ENCODE measurements at places on chromosomes 13 and 19.
A peak's percentile ranks its signal among the peaks of the same experiment; 100 is the strongest.

GRCh38 chr19:13588957-13589833 lies 82.9 kb upstream of the CACNA1A start:
- DNase-seq: peak; percentile 13

DNA sequence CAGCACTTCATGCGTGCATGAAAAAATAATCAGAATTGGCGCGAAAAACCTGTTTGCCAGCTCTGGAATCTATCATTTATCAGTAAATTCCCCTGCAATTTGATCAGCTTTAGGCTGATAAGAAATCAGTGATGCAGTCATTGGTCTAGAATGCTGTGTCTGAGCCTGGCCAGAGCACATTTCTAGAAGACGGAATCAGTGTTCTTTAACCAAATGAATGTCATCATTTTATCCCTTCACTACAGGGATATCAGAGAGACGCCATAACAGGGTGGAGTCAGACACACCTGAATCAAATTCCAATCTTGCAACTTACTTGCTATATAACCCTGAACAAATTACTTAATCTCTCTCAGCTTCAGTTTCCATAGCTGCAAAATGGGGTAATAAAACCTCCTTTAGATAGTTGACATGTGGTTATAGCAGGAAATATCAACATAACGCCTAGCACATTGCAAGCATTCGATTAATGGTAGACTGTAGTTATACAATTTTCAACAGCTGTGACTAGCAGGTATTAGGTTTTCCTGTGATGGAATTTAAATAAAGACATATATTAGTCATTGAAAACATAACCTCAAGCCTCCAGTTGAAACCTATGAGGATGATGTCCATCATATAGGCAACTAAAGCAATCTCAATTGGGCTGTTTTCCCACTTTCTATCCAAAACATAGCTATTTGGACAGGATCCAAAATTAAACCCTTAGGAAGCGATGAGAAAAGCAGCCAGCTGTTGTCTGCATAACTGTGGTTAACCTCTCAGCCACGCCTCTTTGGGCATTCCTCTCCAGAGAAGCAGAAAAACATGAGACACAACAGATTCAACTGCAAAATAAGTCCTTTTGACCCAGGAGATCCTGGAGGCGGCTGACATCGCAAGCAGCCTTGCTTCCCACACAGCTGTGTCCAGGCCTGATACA lies 51.6 kb upstream of the UBL3 start:
- peak; percentile 99 for DNase-seq

DNA sequence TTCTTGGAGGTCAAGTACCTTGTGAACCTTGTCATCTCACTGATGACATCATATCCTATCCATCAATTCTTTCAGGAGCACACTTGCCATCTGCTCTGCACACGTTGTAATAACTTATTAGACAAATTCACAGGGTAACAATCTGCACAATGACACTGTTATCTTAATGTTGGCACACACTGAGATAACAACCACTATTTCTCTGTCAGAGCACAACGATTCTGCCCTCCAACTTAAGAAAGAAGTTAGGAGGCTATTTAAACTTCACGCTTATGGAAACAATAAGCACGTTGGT lies 351.3 kb downstream of the DACH1 start:
- DNase-seq: no peak

GRCh38 chr13:31073859-31074718 lies 87.6 kb downstream of the HSPH1 start:
- peak; percentile 68 for DNase-seq

DNA sequence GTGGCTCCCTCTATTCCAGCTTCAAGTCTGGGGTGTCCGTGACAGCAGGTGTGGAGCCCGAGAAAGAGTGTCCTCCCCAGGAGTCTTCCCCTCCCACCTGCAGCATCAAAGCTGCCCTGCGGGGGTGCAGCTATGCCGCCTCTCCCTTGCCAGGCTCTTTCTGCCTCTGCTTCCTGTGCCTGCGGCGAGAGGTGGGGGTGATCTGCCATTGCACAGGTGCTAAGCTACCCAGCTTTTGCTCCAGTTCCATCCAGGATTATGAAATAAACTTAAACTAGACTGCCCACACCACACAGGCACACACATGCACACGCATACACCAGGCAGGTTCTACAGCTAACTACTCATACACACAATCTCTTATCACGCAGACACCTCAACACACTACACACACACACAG lies 104.7 kb upstream of the CLDN10 start:
- no peak for DNase-seq

DNA sequence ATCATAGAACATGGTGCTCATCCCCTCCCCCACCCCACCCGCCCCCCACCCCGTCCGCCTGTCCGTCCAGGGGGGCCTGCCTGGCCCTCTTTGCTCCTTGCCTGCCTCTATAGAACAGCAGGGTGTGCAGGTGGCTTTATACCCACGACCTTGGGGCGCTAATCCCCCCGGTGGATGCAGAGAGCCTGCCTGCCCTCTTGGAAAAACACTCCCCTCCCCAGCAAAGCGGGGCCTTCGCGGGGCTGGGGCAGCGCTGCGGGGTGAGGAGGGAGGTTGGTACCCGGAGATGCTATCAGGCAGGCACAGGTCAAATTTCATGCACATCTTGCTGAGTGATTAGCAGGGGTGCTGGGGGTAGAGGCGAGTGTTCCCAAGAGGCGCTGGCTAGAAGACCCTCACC lies 21.9 kb downstream of the RFX1 start:
- no peak for DNase-seq

GRCh38 chr13:89150362-89150761 lies 1479.2 kb downstream of the SLITRK5 start:
- DNase-seq: peak; percentile 93

- DNase-seq: peak; percentile 20
Observed at GRCh38 chr19:47813304-47813994, 8.3 kb upstream of the CRX start.

DNA sequence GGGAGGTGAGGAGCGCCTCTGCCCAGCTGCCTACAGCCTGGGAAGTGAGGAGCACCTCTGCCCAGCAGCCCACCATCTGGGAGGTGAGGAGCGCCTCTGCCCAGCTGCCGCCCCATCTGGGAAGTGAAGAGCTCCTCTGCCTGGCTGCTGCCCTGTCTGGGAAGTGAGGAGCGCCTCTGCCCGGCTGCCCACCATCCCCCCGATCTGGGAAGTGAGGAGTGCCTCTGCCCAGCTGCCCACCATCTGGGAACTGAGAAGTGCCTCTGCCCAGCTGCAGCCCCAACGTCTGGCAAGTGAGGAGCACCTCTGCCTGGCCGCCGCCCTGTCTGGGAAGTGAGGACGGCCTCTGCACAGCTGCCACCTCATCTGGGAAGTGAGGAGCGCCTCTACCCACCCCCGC lies 64.3 kb downstream of the ZNF708 start:
- no peak for DNase-seq

DNA sequence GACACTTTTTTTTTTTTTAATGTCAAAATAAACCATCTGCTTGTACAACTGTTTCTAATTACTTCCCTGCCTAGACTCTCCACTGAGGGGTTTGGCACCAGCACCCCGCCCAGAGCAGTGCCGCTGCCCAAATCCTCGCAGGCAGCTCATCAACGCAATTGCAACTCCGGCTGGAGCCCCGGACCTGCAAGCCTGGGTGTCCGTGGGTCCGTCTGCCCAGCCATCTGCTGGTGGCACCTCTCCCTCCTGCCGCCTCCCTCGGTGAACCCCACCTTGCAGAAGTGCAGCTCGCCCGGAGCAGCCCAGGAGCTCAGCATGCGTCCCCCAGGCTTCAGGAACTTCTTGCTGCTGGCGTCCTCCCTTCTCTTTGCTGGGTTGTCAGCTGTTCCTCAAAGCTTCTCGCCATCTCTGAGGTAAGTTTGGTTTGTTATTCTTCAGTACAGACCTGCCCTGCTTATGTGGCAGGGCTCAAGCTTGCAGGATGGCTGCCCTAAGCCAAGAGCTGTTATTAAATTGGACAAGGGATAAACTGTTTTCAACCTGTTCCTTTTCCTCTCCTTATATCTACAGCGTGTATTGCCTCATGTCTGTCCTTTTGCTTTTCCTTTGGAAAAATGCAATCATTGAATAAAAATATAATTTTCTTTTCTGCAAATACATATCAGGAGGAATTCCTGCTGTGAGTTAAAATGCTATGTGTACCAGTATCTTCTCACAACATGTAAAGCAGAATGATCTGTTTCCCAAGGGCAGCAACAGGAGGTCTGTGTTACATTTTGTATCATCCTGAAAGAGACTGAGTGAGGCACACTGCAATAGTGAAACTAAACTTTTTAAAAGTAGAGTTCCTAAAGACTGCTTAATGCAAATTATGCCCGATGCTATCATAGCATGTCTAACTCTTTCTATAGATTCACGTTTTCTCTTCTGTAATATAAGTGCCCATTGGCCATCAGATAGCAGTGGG lies at the start of gene ITGBL1:
Gene ITGBL1, plus strand, starts transcription at position 157 of the 967 bp plus-strand sequence. Its CDS starts 159 bp downstream, at position 316.
- no peak for DNase-seq

- DNase-seq: no peak
Observed at GRCh38 chr13:96214824-96215445, 125.0 kb downstream of the HS6ST3 start.

GRCh38 chr13:111883571-111884343 lies 183.2 kb upstream of the SOX1 start:
- DNase-seq: no peak

DNA sequence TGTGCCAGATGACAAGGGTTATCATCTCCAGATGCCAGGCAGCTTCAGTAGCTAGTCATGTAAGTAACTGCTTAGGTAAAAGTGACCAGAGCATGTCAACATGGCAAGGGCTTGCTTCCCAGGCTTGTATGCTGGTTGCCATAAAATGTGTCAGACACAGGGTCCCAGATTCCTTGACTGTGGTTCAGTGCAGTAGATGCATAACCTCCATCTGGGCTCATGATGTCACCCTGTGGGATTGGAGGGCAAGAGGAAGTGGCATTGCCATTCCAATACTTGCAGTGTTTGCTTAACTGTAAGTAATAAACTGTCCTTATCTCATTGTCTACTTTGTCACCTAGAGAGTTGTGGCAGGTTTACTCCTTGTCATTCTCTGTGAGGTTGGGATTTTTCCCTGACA lies 226.8 kb downstream of the PCDH17 start:
- no peak for DNase-seq

- DNase-seq: no peak
Observed at GRCh38 chr19:5425260-5425659, 30.0 kb upstream of the ZNRF4 start.

Measured in amniotic epithelial cell (primary cell).